Occipital lobe (tissue), 3 donors: ENCODE measurements at places on chromosomes 5 and 9. TPM values are rescaled to one million over a fixed set of nuclear protein-coding genes. Genes with fewer than 3 reads are reported as not detected.

GRCh38 chr9:136091582-136092352, 3.3 kb downstream of the NACC2 start:
- DNase-seq = no peak

GRCh38 chr9:78363221-78363620, 66.3 kb downstream of the PSAT1 start:
- no peak for DNase-seq

The GOLGA1 gene
- 11.5 TPM for total RNA-seq

DNA sequence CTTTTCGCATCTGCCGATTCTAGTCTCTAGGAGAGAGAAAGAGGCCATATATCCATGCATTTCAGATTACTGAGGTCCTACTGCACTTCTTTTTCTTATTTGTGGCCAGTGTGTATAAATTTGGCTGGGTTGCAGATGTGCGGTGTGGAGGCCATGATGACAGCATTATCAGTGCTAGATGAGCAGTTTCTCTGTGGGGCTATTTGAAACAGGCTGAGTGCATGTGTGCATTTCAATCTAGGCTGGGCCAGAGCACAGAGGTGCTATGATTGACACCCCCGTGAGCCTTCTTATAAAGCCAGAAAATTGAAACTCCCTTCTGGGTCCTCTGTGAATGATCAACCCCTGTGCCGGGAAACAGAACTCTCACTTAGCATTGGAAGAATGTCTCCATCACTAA, 70.0 kb downstream of the TMEM252 start:
- DNase-seq = no peak

DNA sequence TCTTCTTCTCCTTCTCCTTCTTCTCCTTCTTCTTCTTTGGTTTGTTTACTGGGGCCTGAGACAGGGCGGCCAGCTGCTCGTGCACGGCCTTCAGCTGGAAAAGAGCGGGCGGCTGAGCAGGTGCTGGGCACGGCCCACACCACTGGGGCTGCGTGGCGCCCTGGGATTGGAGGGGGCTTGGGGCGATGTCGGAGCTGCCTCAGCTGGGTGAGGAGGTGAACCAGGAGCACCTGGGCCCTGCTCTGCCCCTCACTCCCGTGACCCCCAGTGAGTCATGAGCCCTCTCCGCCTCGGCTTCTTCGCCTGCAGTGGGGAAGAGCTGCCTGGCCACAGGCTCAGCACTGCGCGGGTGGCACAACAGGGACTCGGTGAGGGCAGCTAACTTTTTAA, 14.9 kb downstream of the BRD3OS start:
- no peak for DNase-seq

The MBLAC2 gene
- total RNA-seq = 18.7 TPM

The CARD9 gene
- 0.47 TPM for total RNA-seq

GRCh38 chr9:105816981-105817380, 122.6 kb downstream of the TMEM38B start:
- no peak for DNase-seq

The SLC4A9 gene
- total RNA-seq = under 0.01 TPM

DNA sequence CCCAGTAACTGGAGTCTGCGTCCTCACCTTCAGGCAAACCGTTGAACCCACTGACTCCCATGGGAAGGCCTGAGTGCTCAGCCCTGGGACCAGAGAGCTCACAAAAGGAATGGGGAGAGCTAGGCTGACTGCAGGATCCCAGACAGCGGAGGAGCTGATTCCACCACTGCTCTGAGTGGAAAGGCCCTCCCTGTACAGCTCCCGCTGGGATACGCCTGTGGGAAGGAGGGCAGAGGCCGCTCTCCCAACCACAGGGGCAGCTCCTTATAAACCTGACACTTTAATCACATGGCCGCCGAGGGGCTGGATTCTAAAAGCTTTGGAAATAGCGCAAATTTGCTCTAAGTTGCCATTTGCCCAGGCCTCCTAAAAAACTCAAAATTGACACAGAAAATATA, 37.1 kb downstream of the DBH start:
- no peak for DNase-seq

GRCh38 chr9:103574056-103574455, 520.1 kb upstream of the SMC2 start:
- DNase-seq = no peak

GRCh38 chr9:17433526-17433925, 145.3 kb upstream of the SH3GL2 start:
- no peak for DNase-seq

The PCDHAC1 gene
- 74.1 TPM for total RNA-seq

The ZBTB6 gene
- total RNA-seq = 88.0 TPM

The PFN3 gene
- total RNA-seq = not detected

The ZDHHC11B gene
- 5.6 TPM for total RNA-seq

DNA sequence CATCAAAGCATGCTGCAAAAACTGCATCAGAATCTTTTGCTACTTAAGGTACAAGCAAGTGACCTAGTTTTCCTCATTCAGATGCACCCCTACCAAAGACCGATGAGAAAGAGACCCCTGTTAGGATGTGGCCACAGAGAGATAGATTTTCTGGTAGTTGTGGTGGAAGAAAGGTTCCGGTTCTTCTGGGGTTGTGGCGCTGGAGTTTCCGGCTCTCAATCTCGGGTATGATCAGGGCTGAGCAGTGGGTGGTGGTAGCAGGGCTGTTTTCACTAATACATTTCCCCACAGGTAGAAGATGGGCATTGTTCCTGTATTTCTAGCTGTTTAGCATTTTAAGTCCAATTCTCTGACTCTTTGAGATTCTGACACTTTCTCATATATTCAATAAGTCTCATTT, 58.4 kb downstream of the PCSK1 start:
- DNase-seq = no peak

- DNase-seq = no peak
Observed at GRCh38 chr5:181163487-181164075, 16.2 kb downstream of the OR2V2 start.

The RAPGEF1 gene
- total RNA-seq = 26.2 TPM

- no peak for DNase-seq
Observed at GRCh38 chr5:82384034-82384750, 106.0 kb upstream of the RPS23 start.

The TMEM174 gene
- total RNA-seq = not detected
